ENCODE measurements at places on chromosomes 4 and X. TPM values are rescaled to one million over a fixed set of nuclear protein-coding genes. Genes with fewer than 3 reads are reported as not detected.

The IL21 gene
- not detected for total RNA-seq

The EDA2R gene
- 7.6 TPM for total RNA-seq

The PRRG3 gene
- total RNA-seq, result not detected

The FGFBP2 gene
- not detected for total RNA-seq

The DGKQ gene
- 21.9 TPM for total RNA-seq

The AWAT1 gene
- total RNA-seq, result not detected

The PROM1 gene
- 5.4 TPM for total RNA-seq

The EBP gene
- total RNA-seq, result 48.0 TPM

The WDR1 gene
- 382 TPM for total RNA-seq

The TMEM255A gene
- 0.05 TPM for total RNA-seq

The CCDC160 gene
- not detected for total RNA-seq

The GJB1 gene
- total RNA-seq, result not detected

The AFF2 gene
- 0.24 TPM for total RNA-seq

The CENPE gene
- total RNA-seq, result 8.1 TPM

The PNMA6F gene
- not detected for total RNA-seq

The ADH5 gene
- total RNA-seq, result 93.0 TPM

The CITED1 gene
- total RNA-seq, result not detected
